Adrenal gland (tissue), 19 donors: ENCODE measurements at places on chromosomes 1 and 21. TPM values are rescaled to one million over a fixed set of nuclear protein-coding genes. Genes with fewer than 3 reads are reported as not detected.

Gene LCE2C
- not detected for total RNA-seq

Gene LHX8
- total RNA-seq = not detected

Gene ERICH3
- total RNA-seq = 1.1 TPM

Gene KRTAP23-1
- not detected for total RNA-seq

Gene KAZN
- 20.5 TPM for total RNA-seq

Gene AMY1B
- total RNA-seq = not detected

Gene LIN9
- total RNA-seq = 5.7 TPM

Gene LCE3D
- not detected for total RNA-seq

DNA sequence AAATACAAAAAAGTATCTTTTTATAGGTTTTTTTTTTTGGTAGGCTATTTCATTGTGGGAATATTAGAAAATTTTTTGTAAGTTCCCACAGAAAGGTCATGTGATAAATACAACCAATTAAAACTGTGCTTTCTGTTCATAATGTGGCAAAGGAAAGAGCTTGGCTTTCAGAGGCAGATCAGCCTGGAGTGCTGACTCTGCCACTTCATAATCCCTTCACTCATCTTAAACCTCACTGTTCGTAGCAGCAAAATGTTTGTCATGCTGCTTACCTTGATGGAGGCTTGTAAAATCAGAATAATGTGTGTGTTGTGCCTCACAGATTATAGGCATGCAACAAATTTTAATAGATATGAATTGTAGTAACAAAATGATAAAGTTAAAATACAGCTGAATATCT is 176.8 kb downstream of the ZP4 start:
- no peak for DNase-seq

DNA sequence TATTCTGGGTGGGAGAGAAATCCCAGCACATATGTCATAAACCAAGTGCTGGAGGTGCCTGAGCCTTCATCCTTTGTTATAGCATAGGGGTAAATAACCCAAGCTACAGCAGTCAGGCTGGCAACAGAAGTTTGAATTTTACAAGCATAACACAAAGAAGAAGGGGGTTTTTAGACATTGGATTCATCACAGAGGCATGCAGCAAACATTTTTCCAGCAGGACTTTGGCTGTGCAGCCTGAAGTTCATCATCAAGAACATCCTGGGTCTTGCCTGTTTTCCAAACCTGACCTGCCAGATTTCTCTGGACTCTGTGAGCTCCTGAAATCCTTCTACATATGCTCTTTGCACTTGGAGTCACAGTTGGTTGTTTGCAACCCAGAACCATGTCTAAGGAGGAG is 16.2 kb downstream of the PTGER3 start:
- DNase-seq = no peak

GRCh38 chr1:234144901-234145300 is 228.4 kb upstream of the COA6 start:
- no peak for DNase-seq

DNA sequence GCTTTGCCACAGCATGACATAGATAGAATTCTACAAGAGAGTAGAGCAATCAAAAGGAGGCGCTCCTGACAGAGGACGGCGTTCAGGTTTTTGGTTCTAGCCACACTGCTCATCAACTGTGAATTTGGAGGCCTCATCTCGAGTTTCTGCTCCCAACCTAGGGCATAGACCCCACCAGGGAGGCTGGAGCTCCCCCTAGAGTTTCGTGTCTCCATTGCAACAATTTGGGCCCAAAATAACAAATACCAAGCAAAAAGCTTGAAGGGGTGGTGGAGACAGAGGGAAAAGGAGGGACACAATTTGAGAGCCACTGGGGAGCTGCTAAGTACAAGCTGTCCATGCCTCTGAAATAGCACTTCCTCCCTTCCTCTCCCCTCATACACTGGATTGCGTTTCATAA is 297.0 kb downstream of the GPATCH2 start:
- DNase-seq = no peak

DNA sequence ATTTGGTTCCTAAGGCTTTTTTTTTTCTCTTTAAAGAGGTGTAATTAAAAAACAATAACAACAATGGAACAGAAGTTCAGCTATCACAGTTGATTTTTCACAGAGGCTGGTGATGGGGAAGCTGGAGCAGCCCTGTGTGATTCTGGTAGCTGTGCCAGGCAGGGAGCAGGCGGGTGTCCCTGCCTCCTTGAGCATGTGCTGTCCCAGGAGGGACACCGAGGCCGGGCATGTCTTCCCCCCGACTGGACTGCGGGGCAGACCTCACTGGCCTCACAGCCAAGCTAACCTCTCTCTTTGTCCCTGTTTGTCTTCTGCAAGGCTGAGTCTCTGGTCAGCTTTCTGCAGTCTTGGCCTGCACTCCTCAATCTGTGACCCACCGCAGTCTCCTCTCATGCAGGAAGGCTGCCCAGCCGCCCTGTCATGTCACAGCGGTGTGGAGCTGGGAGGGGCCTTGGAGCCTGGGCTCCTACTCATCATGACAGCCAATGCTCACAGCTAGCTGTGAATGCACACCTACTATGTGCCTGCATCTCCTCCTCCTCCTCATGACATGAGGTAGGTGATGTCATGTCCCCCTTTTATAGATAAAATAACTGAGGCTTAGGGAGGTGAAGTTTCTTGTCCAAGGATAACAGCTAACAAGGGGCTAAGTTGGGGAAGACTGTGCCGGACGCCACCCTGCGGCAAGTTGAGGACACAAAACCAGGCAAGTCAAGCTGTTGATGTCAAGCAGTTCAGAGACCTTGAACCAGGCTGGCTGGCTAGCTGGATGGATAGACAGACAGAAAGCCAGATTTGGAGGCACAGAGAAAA is 10.3 kb upstream of the ACTL8 start:
- no peak for DNase-seq

GRCh38 chr1:217273866-217274265 is 357.0 kb downstream of the GPATCH2 start:
- DNase-seq = no peak

- peak; percentile 79 for DNase-seq
These were observed 26.1 kb downstream of the ZP4 start for GRCh38 chr1:237864338-237865244.

DNA sequence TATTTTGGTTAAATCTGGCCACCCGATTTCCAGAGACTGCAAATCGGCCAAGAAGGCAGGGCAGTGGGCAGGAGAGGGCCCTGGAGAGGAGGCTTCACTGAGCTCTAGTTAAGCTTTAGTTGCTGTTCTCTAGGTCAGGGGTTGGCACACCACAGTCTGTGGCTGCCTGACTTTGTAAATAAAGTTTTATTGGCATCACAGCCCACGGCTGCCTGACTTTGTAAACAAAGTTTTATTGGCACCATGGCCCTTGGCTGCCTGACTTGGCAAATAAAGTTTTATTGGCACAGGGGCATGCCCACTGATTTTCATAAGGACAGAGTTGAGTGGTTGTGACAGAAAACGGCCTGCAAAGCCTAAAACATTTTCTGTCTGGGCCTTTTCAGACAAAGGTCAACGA is 19.7 kb downstream of the AJAP1 start:
- no peak for DNase-seq

DNA sequence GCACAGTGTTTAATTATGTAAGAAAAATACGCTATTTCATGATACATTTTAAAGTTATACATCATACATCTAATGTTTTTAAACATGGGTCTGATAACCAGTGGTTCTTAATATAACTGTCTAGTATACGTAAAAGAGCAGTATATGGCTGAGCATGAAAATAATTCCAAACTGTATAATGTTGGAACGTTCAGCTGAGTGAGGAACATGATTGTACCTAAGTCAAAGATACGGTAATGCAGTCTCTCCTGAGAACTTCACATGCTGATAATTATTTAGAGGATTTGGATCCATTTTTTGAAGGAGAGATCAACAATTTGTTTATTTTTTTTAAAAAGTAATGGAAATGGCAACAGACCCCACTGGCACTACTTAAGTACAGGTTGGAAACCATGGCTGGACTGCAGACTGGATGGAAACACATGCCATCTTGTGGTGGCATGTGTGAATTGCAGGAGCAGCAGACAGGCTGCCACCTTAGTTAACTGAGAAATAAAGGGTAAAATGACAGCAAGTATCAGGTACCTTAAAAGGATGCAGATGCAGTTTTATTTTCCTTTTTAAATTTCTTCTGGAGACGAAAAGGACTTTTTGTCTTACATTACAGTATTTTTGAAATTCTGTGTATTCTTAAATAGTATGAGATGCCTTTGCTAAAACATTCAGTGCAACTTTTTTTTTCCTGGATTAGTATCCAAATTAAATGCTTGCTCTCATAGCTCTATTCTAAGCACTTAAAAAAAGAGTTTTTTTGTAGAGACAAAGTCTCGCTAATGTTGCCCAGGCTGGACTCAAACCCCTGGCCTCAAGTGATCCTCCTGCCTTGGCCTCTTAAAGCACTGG is 73.8 kb downstream of the MTR start:
- DNase-seq = peak; percentile 37

GRCh38 chr1:36088265-36088576 is 471 bp upstream of the ADPRS start:
- no peak for DNase-seq

DNA sequence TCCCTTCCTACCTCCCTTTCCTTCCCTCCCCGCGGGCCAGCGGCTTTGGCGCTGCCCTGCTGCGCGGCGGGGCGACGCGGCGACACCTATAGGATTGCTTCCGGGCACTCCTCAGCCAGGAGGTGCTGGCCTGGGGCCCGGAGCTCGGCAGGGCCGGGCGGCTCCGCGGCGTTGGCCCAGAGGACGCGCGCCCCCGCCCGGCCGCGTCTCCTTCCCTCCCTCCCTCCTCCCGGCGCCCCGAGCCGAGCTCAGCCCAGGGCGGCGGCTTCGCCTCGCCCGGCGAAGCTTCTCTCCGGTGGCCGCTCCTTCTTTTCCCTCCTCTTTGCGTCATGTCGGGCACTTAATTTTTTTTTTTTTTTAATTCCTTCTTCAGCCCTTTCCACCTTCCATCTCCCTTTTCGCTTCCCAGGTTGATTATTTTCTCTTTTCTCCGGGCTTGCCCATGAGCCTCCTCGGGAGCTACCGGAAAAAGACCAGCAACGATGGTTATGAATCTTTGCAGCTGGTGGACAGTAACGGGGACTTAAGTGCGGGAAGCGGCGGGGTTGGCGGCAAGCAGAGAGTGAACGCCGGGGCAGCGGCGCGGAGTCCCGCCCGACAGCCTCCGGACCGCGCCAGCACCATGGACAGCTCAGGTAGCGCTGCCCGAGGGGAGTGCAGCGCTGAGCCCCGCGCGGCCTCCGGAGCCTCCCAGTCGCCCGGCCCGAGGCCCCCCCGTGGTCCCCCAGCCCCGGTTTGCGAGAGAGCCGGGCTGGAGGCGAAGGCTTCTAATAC is at the start of gene DNAJC6:
Gene DNAJC6, plus strand, starts transcription at position 240 of the 774 bp plus-strand sequence. Its CDS starts 203 bp downstream, at position 443.
- peak; percentile 81 for DNase-seq

GRCh38 chr1:85577419-85578320 is 2.9 kb upstream of the CCN1 start:
- peak; percentile 38 for DNase-seq

DNA sequence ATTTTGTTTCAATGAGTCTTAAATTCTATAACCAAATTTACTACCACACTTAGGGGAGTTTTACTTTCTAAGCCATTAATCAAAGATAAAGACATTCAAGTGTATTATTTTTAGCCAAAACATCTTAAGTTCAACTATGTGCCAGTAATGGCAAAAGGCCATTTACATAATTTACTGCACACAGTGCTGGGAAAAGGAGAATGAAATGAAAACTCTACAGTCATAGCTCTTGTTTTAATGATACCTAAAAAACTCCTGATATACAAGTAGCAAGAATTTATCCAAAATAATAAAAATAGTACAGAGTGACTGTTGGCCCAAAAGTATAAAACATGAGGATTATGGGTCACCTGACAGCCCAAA is 42.4 kb upstream of the C1orf198 start:
- DNase-seq = no peak

DNA sequence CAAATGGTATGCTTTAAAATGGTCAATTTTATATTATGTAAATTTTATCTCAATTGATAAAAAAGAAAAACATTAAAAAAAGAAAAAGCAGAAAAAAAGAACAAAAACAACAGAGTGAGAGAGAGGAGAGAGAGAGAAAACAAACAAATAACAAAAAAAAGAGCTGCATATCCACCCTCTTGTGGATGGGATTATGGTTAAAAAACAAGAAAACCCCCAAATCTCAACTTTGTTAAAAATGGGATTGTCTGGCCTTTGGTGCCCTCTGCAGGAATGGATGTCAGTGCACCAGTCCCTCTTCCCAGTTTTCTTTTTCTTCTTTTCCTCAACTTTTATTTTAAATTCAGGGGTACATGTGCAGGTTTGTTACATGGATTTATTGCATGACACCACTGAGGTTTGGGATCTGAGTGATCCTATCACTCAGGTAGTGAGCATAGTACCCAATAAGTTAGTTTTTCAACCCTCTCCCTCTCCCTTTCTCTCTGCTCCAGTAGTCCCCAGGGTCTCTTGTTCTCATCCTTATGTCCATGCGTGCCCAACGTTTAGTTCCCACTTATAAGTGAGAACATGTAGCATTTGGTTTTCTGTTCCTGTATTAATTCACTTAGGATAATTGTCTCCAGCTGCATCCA is 28.1 kb downstream of the RNF187 start:
- DNase-seq = peak; percentile 24

GRCh38 chr1:44785501-44786137 is 2.4 kb downstream of the BEST4 start:
- DNase-seq = no peak

- no peak for DNase-seq
These were observed 218.7 kb downstream of the TM2D1 start for GRCh38 chr1:61506236-61506635.

DNA sequence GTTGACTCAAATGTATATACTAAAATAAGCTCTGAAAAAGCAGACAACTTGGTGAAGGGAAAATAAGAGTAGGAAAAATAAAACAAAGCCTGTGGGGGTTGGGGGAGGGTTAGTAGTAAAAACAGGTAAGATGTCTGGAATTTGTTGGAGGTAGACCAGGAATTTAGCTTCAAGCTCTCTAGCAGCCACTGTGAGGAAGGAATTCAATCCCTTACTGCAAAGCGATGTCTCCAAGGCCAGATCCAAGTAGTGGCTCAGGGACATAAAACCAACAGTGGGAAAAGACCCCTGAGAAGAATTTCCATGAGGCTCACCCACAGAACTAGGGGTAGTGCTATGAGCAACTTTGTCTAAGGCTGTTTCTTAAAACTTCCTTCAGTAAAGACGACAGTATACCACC is 7.8 kb downstream of the ANGPTL7 start:
- DNase-seq = no peak

DNA sequence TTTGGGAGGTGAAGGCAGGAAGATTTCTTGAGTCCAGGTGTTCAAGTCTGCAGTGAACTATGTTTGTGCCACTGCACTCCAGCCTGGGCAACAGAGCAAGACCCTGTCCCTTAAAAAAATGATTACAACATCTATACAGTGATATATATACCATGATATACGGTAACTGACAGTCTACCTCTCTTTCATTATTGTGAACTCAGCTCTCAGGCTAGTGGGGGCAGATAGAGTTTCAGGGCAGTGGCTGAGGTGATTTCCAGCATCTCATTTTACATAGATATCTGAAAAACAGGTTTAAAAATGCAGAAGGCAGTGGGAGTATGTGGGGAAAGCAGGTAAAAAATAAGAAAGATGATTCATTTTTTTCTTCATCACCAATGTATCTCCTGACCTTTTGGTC is 8.1 kb upstream of the NTNG1 start:
- DNase-seq = no peak

DNA sequence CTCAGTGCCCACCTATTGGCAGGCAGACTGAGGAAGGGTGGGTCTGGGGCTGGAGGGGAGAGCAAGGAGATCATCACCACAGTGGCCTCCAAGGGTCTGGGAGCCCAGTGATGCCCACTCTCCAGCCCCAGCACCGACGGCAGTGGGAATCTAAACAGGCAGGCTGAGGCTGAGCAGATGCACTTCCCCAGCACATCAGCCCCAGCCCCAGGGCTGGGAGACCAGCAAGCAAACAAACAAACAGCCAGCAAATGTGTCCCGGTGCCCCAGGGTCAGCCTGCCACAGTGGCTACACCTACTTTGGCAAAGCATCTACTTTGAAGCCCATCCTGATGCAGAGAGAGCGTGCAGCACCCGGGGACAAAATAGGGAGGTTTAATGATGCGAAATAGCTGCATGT is 216.3 kb upstream of the ZC3H12A start:
- peak; percentile 60 for DNase-seq
